ENCODE measurements at places on chromosomes 6 and 20. TPM values are rescaled to one million over a fixed set of nuclear protein-coding genes. Genes with fewer than 3 reads are reported as not detected.

DNAH8 gene
- not detected for total RNA-seq

RPL10A gene
- total RNA-seq = 1,587 TPM

SLC17A3 gene
- total RNA-seq = 1.00 TPM

TAF8 gene
- 13.0 TPM for total RNA-seq

OPRL1 gene
- 0.48 TPM for total RNA-seq

NTSR1 gene
- total RNA-seq = 0.33 TPM

LINC00237 gene
- total RNA-seq = not detected

RCAN2 gene
- not detected for total RNA-seq

SIRT5 gene
- total RNA-seq = 4.9 TPM

MYT1 gene
- 0.11 TPM for total RNA-seq

LRRC73 gene
- 1.3 TPM for total RNA-seq

HRH3 gene
- not detected for total RNA-seq

MATN4 gene
- total RNA-seq = not detected

CST7 gene
- total RNA-seq = not detected

TCF15 gene
- not detected for total RNA-seq

All from A549 treated with DMSO at 1 μM for 4 hours (cell line).